ENCODE measurements at places on chromosomes 3 and 15. TPM values are rescaled to one million over a fixed set of nuclear protein-coding genes. Genes with fewer than 3 reads are reported as not detected.

The IQCH gene
- total RNA-seq = 1.3 TPM

The ECE2 gene
- total RNA-seq = not detected

The TRH gene
- total RNA-seq = not detected

The KLHL40 gene
- total RNA-seq = not detected

The STARD5 gene
- total RNA-seq = 6.1 TPM

The SLC27A2 gene
- total RNA-seq = 45.3 TPM

The TMEM45A gene
- 0.22 TPM for total RNA-seq

The CPN2 gene
- total RNA-seq = not detected

The KCNH8 gene
- not detected for total RNA-seq

The IL17RE gene
- 2.4 TPM for total RNA-seq

The NPAP1 gene
- total RNA-seq = not detected

The SEMA6D gene
- not detected for total RNA-seq

The FBXL2 gene
- not detected for total RNA-seq

The GOLGA8N gene
- total RNA-seq = 30.5 TPM

The GOLGA8J gene
- not detected for total RNA-seq

The SPINT1 gene
- 4.5 TPM for total RNA-seq

The TMCO5A gene
- not detected for total RNA-seq

The CEMIP gene
- total RNA-seq = 0.12 TPM

The COL6A5 gene
- total RNA-seq = 0.15 TPM

The RPL32 gene
- 1,604 TPM for total RNA-seq

The ANKUB1 gene
- total RNA-seq = not detected

The P4HTM gene
- 48.9 TPM for total RNA-seq

The GOLGA6A gene
- not detected for total RNA-seq

The ADAMTSL3 gene
- not detected for total RNA-seq

The LSMEM2 gene
- total RNA-seq = not detected

The CNTN6 gene
- total RNA-seq = not detected

The MAP1A gene
- total RNA-seq = 15.0 TPM

The SAMMSON gene
- not detected for total RNA-seq

The GP5 gene
- 1.9 TPM for total RNA-seq

The TBC1D5 gene
- 41.4 TPM for total RNA-seq

The CALML4 gene
- total RNA-seq = 16.3 TPM

The ANKRD34C gene
- total RNA-seq = not detected

The BCHE gene
- total RNA-seq = not detected

The GPR176 gene
- 0.20 TPM for total RNA-seq

The DOCK3 gene
- 1.5 TPM for total RNA-seq

The GOLGA6C gene
- not detected for total RNA-seq

The ALDH1L1 gene
- total RNA-seq = not detected

The C3orf22 gene
- not detected for total RNA-seq

The PIK3CB gene
- 21.0 TPM for total RNA-seq

The ADAMTS7 gene
- 0.15 TPM for total RNA-seq

The P2RY13 gene
- total RNA-seq = not detected

The MED12L gene
- total RNA-seq = 1.4 TPM

The IQGAP1 gene
- total RNA-seq = 196 TPM

The GABRR3 gene
- total RNA-seq = not detected

The FAM174B gene
- total RNA-seq = 3.1 TPM

The TM6SF1 gene
- total RNA-seq = 15.9 TPM

All from T-helper 1 cell treated with Interleukin-12 subunit alpha and Interleukin-12 subunit beta and Interleukin-4 antibody, amounts not matched to agents 30 ng/mL and 1 ng/mL, for 36 hours (primary cell).